CD8-positive, alpha-beta T cell (primary cell): ENCODE measurements at places on chromosomes 1 and 21.

- DNase-seq, result no peak
Observed at GRCh38 chr1:7298145-7298544, 473.0 kb upstream of the VAMP3 start.

DNA sequence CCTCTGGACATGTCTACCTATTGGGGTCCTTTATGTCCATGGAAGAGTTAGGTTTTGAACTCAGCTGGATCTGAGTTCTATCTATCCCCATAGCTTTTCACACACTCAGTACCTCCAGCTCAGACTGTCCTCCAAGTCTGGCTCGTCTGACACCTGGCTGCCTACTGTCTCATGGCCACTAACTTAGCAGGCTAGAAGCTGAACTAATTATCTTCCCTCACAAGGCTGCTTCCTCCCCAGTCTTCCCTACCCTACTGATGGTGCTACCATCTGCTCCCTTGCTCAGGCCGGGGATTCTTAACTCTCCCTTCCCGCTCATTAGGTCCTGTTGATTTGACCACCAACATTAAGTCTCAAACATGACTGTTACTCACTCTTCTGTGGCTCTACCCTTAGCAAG, 13.4 kb downstream of the VANGL2 start:
- no peak for DNase-seq

GRCh38 chr1:74508449-74508848, 4.0 kb downstream of the LRRC53 start:
- DNase-seq, result no peak

- no peak for DNase-seq
Observed at GRCh38 chr1:23699280-23700179, 7.9 kb downstream of the RPL11 start.

DNA sequence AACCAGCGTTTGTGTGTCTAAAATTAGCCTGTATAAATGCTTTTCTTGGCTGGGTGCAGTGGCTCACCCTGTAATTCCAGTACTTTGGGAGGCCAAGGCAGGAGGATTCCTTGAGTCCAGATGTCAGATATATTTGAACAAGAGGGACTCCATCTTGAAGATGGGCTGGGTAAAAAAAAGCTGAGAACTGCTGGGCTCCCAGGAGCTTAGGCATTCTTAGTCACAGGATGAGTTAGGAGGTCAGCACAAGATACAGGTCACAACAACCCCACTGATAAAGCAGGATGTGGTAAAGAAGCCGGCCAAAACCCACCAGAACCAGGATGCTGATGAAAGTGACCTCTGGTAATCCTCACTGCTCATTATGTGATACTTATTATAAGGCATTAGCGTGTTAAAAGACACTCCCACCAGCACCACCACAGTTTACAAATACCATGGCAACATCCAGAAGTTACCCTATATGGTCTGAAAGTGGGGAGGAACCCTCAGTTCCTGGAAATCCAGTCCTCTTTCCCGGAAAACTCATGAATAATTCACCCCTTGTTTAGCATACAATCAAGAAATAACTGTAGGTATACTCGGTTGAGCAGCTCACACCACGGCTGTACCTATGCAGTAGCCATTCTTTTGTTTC, 36.2 kb upstream of the ZNF496 start:
- DNase-seq, result no peak

GRCh38 chr1:21270086-21270689, 20.1 kb downstream of the ECE1 start:
- peak; percentile 74 for DNase-seq

GRCh38 chr1:116983112-116983511, 18.4 kb upstream of the CD101 start:
- DNase-seq, result no peak

- peak; percentile 34 for DNase-seq
Observed at GRCh38 chr1:198906739-198907422, 268.0 kb downstream of the PTPRC start.

GRCh38 chr1:23616292-23616824, 57.1 kb upstream of the ID3 start:
- no peak for DNase-seq

DNA sequence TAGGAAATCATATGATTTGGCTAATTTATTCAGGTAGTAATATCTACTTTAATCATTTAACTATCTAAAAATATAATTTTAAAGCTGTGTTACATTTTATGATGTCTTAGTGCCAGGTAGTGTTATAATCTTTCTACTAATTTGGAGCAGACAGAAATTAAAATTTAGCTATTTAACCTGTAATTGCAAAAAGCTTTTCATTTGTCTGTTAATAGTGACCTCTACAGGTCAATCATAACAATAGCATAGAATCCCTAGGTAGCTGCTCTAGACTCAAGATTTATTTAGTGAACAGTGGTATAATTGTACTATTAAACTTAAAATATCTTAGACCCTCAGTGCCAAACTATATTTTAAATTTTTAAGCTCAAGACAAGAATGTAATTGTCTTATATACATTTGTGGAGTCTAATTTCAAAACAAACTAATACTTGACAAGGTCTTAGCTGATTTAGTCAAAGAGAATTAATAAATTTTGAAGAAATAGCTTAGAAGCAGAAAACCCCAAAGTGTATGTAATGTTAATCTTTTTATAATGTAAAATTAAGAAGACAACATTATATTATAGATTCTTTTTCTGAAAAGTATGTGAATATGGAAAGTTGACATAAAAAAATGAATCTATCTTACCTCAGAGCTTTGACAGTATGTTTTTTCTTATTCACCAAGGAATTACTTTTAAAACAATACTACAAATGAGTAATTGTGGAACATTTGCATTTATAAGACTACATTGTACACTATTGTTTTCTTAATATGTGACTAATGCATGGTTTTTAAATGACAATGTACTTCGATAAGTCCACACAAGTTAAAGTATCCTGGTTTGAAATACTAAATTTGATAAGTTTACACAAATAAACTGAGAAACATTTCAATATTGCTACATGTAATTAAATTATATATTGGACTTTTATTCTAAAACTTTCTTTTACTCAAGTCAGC, 64.1 kb upstream of the RNPC3 start:
- no peak for DNase-seq

- no peak for DNase-seq
Observed at GRCh38 chr1:54064299-54064698, 10.9 kb downstream of the TCEANC2 start.

GRCh38 chr1:64941461-64942117, 24.8 kb downstream of the JAK1 start:
- no peak for DNase-seq

DNA sequence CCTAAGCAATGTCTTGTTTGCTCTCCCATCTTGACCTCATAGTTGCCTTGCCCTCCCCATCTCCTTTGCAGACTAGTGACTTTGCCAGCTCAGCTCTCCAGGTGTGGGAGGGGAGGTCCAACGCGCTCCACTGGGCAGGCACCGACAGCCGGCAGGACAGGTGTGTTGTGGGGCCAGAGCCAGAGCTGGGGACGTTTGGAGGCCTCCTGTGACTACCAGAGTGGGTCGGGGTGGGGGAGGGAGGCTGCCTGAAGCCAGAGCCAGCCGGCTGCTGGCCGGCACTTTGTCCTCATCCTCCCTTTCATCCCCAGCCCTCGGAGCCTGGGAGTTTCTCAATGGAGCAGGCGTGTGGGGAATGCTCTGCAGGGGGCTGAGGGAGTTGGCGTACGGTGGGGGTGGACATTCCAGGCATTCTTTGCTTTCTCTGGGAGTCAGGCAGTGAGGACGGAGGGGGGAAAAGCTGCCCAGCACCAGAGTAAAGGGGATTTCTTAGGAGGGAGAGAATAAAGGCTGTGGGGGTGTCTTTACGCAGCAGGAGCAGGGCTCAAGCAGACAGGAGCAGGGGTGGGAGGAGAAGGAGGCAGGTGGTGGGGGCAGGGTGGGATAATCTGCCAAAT, 20.2 kb downstream of the NUAK2 start:
- no peak for DNase-seq

DNA sequence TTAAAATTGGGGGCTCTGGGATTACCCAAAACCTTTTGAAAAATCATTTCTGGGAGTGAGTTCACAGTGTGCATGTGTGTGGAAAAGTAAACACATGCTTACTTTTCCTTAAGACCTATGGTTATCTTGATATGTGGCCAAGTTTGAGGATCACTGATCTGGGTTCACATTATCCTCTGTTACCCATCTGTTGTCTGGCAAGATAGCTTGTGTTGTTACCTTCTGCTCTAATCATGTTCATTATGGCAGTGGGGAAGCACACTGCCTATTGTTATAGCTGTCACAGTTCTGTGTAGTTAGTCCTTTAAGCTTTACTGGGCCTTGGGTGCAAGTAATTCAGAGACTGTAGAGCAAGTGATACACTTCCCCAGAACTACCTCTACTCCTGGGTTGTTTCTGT, 5.0 kb downstream of the CTBS start:
- DNase-seq, result no peak

GRCh38 chr1:217017165-217017564, 293.9 kb upstream of the ESRRG start:
- DNase-seq, result no peak

- no peak for DNase-seq
Observed at GRCh38 chr21:39319251-39319756, 5.9 kb upstream of the BRWD1 start.

DNA sequence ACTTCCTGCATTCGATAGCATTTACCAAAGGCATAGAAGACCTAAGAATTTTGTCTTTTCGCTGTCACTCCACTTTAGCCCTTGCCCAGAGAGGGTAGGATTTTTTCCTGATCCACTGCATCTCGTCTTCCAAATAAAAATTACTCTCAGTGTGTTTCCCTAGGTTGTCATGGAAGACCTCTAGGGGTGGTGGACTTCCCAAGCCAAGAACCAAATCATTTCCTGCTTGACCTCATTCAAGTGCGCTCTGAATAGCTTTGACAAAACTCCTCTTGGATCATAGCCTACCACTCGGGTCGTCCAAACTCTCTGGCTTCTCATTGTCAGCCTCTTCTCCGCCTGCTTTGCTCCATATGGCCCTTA, 431 bp upstream of the C1orf52 start:
- no peak for DNase-seq

DNA sequence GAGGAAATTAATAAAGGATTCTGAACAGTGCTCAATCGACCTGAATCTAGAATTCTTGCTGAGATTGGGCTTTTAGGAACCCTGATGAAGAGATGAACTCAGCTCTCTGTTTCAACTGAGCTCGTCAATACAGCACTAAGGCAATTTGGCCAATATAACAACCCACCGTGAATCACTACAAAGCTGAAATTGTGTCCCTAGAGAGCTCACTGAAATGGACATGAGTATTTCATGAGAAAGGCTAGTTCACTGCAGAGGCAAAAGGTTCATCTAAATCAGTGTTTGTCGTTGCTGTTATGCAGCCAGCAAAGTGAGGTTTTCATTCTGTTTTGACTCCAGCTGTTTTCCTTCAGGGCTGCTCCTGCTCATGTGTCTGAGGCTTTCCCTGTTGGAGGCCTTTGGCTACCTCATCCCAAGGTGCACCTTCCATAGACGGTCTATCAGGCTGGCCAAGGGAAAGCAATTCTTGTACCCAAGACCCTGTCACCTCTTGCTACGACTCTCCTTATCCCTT, 83.5 kb downstream of the URB2 start:
- DNase-seq, result no peak

GRCh38 chr1:235077163-235077540, 51.5 kb downstream of the TOMM20 start:
- DNase-seq, result no peak

DNA sequence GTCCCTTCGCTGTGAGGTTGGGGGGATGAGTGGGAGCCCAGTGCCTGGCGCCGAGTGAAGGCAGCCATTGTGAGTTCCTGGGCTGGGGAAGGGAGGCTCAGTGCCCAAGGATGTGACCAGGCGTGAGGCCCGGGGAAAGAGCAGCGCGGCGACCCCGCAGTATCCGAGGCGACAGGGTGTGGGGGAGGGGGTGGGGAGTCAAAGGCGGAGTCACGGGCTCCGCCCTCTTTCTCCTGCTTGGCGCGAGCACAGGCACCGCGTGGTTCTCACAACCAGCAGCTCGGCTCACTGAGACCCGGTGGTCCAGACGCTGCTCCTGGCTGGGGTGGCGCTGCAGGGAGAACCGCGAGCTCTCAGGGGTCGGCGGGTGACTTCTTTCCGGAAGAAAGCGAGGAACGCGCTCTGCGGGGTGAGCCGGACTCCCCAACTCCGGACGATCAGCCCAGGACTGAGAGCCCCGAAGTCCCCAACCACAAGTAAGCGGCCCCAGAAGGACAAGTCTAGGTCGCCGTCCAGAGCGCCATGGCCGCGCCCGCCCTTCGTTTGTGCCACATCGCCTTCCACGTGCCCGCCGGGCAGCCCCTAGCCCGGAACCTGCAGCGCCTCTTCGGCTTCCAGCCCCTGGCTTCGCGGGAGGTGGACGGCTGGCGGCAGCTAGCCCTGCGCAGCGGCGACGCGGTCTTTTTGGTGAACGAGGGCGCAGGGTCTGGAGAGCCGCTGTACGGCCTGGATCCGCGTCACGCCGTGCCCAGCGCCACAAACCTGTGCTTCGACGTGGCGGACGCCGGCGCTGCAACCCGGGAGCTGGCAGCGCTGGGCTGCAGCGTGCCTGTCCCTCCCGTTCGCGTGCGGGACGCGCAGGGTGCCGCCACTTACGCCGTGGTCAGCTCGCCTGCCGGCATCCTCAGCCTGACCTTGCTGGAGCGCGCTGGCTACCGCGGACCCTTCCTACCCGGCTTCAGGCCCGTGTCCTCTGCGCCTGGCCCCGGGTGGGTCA, at the start of gene HPDL:
Gene HPDL, plus strand, starts transcription at position 269 of the 997 bp plus-strand sequence. Its CDS starts 254 bp downstream, at position 523.
- no peak for DNase-seq

DNA sequence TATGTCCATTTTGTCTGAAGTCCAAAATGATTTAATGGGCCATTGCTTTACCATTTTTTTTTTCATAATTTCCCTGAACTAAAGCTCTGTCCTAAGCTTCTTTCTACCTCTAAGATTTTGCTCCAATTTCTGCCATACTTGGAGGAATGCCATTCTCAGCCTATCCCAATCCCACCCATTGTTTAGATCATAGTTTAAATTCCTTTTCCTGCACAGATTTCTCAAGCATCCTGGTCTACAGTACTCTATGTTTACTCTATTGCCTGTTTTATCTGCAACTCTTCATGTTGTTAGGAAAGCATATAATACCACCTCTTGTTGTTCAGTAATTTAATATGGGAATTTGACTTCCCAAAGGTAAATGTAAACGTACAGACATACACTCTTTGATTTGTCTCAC, 30.8 kb downstream of the ADAMTS1 start:
- DNase-seq, result no peak

DNA sequence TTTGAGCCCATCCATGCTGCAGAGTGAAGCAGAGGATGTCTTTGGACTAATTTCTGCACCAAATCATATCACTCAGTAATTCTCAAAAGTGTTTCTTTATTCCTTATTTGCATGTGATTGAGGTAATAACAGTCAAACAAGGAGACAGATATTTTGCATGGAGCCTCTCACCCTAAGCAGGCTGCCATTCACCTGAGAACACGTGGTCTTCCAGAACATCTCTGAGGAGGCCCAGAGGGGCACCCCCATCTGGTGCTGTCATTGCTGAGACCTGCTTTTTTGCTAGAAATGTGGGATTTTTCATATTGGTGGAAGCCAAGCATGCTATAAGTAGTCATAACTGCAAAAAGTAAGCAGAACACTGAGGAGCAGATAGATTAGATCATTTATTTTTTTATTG, 7.7 kb downstream of the SLC37A1 start:
- no peak for DNase-seq

GRCh38 chr1:155437405-155437804, 116.7 kb downstream of the RUSC1 start:
- no peak for DNase-seq
